ENCODE measurements at places on chromosomes 6 and 20. TPM values are rescaled to one million over a fixed set of nuclear protein-coding genes. Genes with fewer than 3 reads are reported as not detected.

- DNase-seq = no peak
Measured at GRCh38 chr6:68675548-68675947, 40.5 kb downstream of the ADGRB3 start.

DNA sequence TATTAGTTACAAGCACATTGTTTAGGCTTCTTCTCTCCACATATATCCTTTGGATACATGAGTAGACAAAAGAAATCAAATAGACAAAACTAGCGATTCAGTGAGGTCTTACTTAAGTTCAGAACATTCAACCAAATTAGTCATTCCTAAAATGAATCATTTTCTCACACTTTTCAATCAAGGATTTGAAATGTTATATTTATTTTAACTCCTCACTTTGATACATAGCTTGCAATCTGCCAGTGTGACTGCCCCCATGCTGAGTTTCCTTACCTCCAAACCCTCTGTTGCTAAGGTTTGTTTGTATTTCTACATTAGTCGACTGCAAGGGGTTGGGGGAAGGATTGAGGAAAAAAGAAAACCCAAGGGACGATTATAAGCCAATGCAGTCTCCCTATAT, 3.5 kb upstream of the MOXD1 start:
- no peak for DNase-seq

DNA sequence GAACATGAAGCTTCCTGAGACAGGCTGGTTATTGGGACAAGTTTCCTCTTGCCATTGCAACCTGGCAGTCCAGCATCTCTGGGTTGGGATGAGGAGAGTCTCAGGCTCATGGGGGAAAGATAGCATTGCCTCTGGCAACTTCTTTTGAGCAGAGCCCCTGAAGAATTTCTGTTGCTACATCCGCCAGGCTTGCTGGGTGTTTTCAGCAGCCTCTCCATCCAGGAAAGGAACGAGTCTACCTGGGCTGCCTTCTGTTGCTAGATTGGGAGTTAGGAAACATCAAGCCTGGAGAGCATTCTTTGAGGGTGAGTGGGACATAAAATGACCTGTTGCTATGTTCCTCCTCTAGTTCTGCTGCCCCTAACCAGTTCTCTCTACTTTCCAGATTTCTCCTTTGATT, 313.5 kb downstream of the RFPL4B start:
- DNase-seq = no peak

DNA sequence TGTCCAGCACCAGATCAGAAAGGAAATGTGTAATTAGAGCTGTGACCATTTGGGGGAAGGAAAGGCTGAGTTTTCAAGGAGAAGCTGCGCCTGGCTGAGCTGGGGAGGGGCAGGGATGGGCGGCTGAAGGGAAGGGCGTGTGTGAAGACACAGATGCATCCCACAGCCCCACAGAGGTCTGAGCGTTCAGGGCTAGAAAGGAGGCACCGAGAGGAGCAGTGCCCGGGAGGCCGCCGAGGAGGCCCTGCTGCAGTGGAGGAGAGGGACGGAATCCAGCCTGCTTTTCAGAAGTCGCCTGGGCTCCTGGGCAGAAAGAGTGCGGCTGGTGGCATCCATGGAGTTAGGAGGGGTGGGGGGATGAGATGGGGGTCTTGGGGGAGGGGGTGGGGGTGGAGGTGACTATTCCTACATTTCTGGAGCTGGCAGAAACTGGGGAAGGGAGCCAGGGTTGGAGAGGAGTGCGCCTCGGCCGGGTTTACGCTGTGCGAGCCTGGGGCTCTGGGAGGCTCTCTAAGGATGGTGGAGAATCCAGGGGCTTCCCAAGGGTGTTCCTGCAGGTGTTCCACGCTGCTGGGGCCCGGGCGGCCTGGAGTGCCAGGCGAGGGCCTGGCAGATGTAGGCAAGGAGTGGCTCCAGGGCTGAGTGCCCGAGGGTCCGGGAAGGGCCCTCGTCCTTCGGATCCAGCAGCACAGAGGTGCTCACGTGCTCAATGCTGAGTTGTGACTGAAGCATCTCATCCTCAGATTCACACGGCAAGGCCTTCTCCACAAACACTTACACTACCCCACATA, 41.8 kb downstream of the WDR27 start:
- no peak for DNase-seq

- DNase-seq = no peak
Measured at GRCh38 chr20:58853976-58854637, 1.6 kb downstream of the GNAS start.

- DNase-seq = no peak
Measured at GRCh38 chr20:3863317-3863716, 16.7 kb downstream of the MAVS start.

DNA sequence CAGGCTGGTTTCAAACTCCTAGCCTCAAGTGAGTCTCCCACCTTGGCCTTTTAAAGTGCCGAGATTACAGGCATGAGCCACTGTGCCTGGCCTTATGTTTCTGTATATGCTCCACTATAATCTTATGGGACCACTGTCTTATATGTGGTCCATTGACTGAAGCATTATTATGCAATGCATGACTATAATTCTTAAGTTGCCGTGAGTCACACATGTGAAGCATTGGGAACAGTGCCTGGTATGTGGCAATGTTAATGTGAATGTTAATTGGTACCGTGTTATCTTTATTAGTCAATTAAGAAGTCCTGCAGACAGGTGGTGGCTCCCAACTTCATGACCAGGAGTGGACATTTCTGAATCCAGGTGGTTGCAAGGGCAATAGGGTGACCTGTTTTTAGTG, 14.7 kb upstream of the ASXL1 start:
- DNase-seq = no peak

SLC17A9 gene
- 1.5 TPM for total RNA-seq

RIPPLY2 gene
- not detected for total RNA-seq

ANKRD66 gene
- total RNA-seq = not detected

CST4 gene
- total RNA-seq = not detected

SYCP2L gene
- 1.1 TPM for total RNA-seq
